ENCODE measurements at places on chromosomes 3 and 15.

- DNase-seq, result no peak
Measured at GRCh38 chr3:94360987-94361386, 298.1 kb downstream of the NSUN3 start.

DNA sequence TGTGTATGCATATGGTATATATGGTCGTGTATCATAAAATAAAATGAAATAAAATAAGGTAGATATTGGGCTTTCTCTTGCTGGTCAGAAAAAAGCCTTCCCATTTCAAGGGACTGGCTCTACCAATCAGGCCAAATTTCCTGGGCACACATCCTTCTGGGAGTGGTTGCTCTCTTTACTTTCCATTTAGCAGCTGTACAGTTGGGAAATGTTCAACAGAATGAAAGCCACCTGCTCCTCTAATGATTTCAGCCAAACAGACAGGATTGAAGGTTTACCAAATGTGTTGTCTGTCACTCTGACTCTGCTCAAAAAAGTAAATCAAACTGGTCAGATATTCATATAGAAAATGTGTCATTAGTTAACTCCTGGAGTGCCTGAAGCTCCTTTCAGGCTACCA, 380.4 kb downstream of the ROBO2 start:
- DNase-seq, result no peak

DNA sequence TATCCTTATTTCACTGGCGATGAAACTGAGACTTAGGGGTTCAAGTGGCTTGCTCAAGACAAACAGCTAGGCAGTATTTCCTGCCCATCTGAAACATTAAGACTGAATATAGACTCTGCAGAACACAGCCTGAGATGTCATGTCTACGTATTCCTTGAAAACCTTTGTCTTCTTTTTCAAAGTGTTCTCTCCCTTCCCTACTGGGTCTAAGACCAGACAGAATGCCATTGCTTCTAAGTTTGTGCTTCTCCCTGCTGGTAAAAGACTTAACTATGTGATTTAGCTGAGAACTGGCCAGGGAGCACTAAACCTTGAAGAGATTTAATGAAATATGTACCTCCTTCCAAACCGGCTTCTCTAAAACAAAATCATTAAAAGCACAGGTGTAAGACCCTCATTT, 9.9 kb downstream of the BCL6 start:
- DNase-seq, result no peak

DNA sequence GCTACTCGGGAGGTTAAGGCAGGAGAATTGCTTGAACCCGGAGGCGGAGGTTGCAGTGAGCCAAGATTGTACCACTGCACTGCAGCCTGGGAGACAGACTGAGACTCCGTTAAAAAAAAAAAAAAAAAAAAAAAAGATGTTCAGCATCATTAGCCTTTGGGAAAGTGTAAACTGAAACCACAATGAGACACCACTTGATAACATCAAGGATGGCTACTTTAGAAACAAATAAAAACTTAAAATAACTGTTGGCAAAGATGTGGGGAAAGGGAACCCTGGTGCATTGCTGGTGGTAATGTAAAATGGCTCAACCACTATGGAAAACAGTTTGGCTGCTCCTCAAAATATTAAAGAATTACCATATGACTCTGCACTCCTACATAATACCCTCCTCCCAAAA, 1.9 kb downstream of the LEO1 start:
- DNase-seq, result no peak

DNA sequence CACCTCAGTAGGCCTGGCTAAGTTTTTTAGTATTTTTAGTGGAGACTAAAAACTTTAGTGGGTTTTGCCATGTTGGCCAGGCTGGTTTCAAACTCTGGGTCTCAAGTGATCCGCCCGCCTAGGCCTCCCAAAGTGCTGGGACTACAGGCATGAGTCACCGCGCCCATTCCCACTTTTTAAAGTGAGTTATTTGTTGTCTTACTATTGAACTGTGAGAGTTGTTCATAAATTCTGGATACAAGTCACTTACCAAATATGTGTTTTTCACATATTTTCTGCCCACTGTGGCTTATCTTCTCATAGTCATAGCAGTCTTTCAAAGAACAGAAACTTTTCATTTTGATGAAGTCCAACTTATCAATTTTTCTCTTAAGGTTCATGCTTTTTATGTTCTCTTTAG, 29.9 kb upstream of the SPSB4 start:
- no peak for DNase-seq

DNA sequence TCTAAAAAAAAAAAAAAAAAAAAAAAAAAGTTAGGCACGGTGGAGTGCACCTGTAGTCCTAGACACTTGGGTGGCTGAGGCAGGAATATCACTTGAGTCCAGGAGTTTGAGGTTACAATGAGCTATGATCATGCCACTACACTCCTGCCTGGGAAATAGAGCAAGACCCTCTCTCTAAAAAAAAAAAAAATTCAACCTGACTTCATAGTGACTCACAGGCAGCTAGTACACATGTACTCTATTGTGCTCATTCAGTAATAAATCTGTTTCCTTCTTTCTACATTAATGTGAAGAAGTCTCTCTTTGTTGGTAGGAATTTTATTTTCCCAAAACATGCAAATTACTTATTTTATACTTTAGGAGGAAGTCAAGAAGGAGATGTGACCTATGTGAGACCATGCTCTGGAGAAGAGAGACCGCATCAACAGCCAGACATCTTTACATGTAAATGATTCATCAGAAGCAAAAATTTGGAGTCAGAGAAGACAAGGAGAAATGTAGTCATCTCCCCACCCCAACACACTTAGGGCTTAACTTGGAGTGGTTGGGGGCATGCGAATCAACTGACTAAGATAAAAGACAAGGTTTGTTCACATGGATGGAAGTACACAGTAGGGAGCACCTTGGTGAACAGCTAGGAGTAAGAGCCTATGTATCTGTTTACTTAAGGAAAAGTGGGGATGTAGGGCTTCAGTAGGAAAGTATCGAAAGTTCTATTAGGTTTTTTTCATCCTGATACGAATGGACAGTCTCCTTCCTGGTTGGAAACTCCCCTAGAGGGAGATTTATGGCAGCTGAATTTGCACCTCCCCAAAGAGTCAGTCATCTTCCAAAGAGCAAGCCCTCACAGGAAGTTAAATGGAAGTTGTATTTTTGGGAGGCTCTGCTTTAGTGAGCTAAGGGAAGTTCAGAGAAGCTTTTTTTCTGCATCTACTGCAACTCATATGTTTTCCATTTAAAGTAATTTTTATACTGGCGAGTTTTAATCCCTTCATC, 23.0 kb upstream of the NMD3 start:
- no peak for DNase-seq

DNA sequence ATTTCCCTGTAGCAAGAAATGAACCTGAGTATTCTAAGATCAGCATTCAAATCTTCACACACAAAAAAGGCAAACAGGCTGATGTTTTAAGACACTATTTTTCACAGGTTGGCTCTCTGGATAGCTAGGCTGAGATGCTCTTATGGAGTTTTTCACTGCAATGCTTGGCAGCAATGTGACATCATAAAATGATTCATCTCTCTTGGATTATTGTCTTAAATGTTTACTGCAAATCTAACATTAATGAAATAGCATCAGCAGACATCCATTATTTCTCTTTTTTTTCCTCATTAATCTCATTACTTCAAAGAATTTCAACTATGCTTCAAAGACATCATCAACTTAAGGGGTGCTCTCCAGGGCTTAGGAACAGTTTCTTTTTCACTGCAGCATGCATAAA, 23.6 kb upstream of the SSUH2 start:
- no peak for DNase-seq

DNA sequence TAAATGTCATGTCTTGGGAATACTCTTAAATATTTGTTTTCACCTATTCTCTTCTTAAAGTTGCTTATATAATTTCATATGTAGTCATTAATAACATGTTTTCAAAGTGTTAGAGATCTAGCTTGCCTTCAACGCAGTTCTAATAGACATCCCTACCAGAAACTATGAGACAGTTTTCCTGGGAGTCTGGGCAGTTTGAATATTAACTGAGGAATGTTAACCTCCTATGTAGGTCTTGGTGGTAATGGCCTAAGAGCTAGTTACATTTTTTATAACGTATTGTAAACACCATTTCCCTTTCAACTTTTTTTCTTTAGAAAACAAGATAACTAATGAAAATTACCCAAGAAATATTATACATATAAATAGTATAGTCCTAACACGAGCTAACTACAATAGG, 328.2 kb downstream of the TIGIT start:
- no peak for DNase-seq

DNA sequence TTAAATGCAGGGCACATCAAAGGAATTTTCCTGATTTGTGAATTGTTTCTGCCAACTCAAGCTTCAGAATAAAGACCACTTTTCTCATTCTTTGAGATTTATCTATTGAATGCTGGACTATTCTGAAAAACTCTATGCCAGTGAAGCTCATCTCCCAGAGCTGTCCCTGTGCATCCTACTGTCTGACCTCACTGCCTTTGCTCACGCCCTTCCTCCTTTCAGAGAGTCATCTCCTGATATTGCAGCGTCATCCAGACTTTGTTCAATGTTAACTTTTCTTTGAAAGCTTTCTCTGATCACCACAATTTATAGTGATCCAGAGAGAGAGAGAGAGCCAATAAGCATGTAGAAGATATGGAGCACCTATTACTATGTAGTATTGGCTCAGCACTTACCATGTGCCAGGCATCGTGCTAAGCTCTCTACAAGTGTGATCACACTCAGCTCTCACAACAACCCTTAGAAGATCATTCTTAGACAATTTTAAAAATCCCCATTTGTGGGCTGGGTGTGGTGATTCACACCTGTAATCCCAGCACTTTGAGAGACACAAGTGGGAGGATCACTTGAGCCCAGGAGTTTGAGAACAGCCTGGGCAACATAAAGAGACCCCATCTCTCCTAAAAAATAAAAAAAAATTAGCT, 30.2 kb upstream of the TLE3 start:
- DNase-seq, result no peak

GRCh38 chr3:85939074-85939482, 980.3 kb downstream of the CADM2 start:
- DNase-seq, result no peak

GRCh38 chr3:193771653-193772421, 178.8 kb downstream of the OPA1 start:
- DNase-seq, result no peak

DNA sequence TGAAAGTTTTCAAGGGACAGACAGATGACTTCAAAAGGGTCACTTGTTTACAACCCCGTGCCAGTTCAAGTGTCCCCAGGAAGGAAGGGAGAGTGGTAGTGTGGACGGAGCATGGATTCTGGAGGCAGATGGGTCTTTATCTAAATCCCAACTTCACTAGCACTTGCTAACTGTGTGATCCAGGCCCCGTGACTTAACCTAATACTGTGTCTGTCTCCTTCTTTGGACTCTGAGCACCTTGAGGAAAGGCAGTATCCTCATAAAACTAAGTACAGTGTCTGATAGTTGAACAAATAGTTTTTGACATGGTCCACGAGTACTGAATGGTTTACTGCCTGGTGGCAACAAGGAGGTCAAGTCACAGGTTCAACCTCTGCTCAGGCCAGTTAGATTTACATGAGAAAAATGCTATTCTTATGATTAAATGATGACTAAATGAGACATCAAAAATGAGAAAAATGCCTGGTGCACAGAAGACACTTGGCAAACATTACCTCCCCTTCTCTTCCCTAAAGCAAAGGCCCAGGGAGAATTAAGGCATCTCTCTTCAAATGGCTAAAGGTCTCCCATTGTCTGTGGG, 48.9 kb downstream of the ABCC5 start:
- no peak for DNase-seq

- DNase-seq, result no peak
Measured at GRCh38 chr3:153961494-153961893, 159.7 kb upstream of the ARHGEF26 start.

GRCh38 chr3:25297667-25298585, 130.1 kb upstream of the RARB start:
- no peak for DNase-seq

DNA sequence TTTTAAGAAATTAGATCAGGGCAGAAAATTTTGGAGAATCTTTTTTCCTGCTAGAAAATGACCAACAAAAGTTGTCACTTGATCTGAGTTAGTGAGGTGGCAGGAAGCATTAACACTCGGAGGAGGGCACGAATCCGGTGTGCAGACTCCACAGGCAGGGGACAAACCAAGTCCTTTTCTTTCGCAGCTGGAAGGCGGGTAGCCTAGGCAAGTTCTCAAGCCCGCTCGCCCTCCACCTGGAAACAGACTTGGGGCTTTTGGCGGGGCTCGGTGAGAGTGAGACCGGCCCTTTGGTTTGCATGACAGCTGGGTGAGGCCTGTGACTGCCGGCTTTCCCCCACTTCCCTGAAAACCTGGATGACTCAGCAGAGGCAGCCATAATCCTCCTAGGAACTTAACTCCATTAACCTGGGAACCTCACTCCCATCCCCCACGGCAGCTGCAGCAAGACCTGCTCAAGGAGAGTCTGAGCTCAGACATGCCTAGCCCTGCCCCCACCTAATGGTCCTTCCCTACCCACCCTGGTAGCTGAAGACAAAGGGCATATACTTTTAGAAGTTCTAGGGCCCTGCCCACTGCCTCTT, 134.8 kb downstream of the MFSD1 start:
- DNase-seq, result no peak

DNA sequence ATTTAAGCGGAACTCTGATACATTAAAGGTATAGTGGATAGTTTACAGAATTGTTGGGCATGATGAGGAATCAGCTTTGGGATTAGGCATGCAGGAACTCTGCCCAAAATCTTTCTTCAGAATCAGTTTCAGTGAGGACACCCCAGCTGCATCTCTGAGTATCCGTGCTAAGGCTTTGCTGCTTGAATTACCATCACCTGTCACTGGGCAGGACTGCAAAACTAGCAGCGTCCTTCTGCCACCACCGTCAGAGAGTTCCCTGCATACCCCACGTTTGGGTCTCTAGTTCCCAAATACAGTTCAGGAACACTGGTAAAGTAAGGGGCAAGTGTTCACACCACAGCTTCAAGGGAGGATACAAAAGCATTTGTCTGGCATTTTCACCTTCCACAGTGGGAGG, 164.6 kb upstream of the ARHGEF26 start:
- no peak for DNase-seq

- DNase-seq, result no peak
Measured at GRCh38 chr3:186530415-186530814, 13.8 kb downstream of the CRYGS start.

DNA sequence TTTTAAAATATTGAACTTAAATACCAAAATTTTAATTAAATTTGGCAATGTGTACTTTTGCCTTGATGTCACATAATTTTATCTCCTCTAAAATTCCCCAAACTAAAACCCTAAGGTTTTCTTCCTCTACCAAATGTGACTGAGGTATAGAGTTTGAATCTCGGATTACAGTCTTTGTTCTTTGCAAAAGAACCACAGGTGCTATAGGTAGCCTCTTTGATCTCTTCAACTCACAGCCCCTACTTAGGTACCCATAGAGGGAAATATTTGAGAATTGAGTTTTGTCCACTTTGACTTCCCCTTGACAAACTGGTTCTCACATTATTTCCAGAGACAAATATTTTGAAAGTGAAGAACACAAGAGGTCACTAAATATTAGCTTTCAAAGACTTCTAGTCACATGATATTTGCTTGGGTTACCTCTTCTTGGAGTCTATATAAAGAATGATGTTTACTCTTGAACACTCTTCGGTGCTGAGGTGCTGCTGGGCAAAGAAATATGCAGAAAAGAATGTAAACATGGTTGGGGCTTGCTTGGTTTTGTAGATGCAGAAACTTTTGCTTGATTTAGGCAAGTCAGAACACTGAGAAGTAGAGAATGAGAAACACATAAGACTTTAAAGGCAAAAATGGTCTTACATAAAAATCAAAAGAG, 120.8 kb upstream of the MCTP2 start:
- no peak for DNase-seq

Data from Panc1 (cell line).